Activated naive CD8-positive, alpha-beta T cell treated with anti-CD3 and anti-CD28 coated beads, Interleukin-2, amount 10 ng/mL, durations not matched to agents 7 days and 5 days (primary cell): ENCODE measurements at places on chromosomes 6 and 20.
A peak's percentile ranks its signal among the peaks of the same experiment; 100 is the strongest.

DNA sequence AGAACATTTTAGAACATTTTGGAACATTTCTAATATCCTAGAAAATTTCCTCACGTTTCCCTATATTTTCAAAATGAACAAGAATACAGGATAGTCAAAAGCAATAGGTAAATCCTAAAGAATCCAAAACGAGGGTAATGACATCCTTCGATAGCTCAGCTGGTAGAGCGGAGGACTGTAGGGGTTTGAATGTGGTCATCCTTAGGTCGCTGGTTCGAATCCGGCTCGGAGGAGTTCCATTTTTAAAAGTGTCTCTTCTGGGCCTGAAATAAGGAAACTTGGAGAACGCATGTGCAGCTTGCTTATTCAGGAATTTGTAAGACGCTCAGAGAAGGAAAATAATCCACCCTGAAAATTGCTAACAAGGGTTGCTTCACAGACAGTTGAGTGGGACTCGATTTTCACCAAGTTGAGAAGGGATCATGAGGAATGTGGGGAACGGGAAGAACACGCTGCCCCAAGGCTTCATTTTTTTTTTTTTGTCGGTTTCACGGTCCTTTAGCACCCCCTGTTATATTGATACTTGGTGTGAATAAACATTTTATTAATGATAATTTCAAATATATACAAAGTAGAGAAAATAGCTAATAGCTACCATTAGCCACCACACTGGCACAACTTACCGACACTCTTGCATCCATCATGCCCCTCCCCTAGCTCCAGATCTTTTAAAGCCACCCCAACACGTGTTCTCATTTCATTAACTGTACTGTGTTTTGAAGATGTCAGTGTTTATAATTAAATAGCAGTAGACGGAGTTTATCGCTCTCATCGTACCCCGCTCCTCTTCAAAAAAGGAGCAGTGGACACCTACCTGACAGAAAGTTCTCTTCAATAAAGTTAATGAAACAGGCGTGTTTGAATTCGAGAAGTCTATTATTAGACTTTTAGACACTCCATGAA lies 1.8 kb upstream of the ABT1 start:
- H3K4me3 ChIP-seq = peak overlapping the region; percentile 19
- no peak for DNase-seq
- H3K27me3 ChIP-seq = peaks cover 40% of the 10 kb centered on the region
- peaks cover 15% of the 10 kb centered on the region for H3K36me3 ChIP-seq
- H3K27ac ChIP-seq = no peak overlapping the region

DNA sequence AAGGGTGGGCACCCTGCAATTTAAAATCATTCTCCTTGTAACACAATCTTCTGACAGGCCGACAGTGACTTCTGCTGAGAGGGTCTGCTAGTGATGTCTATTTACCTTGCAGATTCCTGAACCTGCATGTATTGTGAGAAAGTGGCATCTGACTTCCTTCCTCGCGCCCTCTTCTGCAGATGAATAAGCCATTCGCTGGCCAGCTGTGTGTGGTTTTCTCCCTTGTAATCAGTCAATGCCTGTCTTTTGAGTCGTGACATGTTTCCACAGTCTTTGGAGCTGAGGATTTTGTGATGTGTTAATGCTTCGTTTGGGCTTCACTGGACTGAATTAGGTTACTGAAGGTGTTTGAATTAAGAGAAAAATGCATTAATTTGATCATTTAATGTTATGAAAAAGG lies 125.3 kb downstream of the GRM1 start:
- H3K27me3 ChIP-seq = peaks cover 5% of the 10 kb centered on the region
- no peak for DNase-seq
- no peak overlapping the region for H3K4me3 ChIP-seq
- H3K36me3 ChIP-seq = no peaks in the 10 kb centered on the region
- H3K4me1 ChIP-seq = no peaks in the 10 kb centered on the region

- no peak for DNase-seq
- H3K4me1 ChIP-seq = no peaks in the 10 kb centered on the region
- no peaks in the 10 kb centered on the region for H3K36me3 ChIP-seq
Observed at GRCh38 chr6:17477356-17477755, 84.0 kb downstream of the CAP2 start.

DNA sequence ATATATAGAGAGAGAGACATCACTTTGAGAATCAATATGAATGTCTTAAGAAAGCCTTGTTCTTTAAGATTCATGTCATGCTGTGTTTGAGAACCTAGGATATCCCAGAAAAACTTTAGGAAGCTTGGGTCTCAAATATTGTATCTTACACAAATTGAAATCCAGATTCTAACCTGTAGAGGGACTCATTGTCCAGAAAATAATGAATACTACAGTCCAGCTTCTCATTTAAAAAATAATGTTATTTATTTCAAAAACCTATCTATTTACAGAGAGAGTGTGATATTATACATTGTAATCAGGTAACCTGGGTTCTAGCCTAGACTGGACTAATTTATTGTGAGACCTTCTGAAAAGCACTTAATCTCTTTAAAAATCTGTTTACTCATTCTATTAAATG lies 4.2 kb downstream of the RFX6 start:
- no peak for DNase-seq
- peaks cover 3% of the 10 kb centered on the region for H3K4me1 ChIP-seq
- no peak overlapping the region for H3K4me3 ChIP-seq
- no peaks in the 10 kb centered on the region for H3K36me3 ChIP-seq
- peaks cover 25% of the 10 kb centered on the region for H3K27me3 ChIP-seq

GRCh38 chr6:89013438-89013837 lies 50.0 kb upstream of the RNGTT start:
- no peak for DNase-seq
- H3K27me3 ChIP-seq = peaks cover 2% of the 10 kb centered on the region
- H3K4me3 ChIP-seq = no peak overlapping the region
- peaks cover 5% of the 10 kb centered on the region for H3K36me3 ChIP-seq
- H3K4me1 ChIP-seq = peaks cover 2% of the 10 kb centered on the region

GRCh38 chr6:75824160-75824559 lies 75.1 kb downstream of the MYO6 start:
- no peaks in the 10 kb centered on the region for H3K4me1 ChIP-seq
- no peak overlapping the region for H3K27ac ChIP-seq
- H3K36me3 ChIP-seq = no peaks in the 10 kb centered on the region
- DNase-seq = no peak
- H3K27me3 ChIP-seq = peaks cover 8% of the 10 kb centered on the region

- no peak overlapping the region for H3K27ac ChIP-seq
Observed at GRCh38 chr6:159557031-159557430, 136.0 kb downstream of the SOD2 start.

GRCh38 chr6:134379076-134379475 lies 61.2 kb upstream of the SGK1 start:
- H3K27me3 ChIP-seq = no peaks in the 10 kb centered on the region
- DNase-seq = no peak
- H3K27ac ChIP-seq = peak overlapping the region; percentile 33
- peak overlapping the region; percentile 14 for H3K4me3 ChIP-seq

GRCh38 chr6:139882977-139883728 lies 508.7 kb upstream of the CITED2 start:
- no peaks in the 10 kb centered on the region for H3K36me3 ChIP-seq
- no peak overlapping the region for H3K4me3 ChIP-seq
- H3K27ac ChIP-seq = no peak overlapping the region
- no peaks in the 10 kb centered on the region for H3K27me3 ChIP-seq
